ENCODE measurements at places on chromosomes 13 and 19. TPM values are rescaled to one million over a fixed set of nuclear protein-coding genes. Genes with fewer than 3 reads are reported as not detected.

The NCCRP1 gene
- not detected for total RNA-seq

GRCh38 chr13:50419896-50420295 lies 404.7 kb downstream of the KCNRG start:
- no peak overlapping the region for H3K4me3 ChIP-seq
- H3K36me3 ChIP-seq = peaks cover 3% of the 10 kb centered on the region
- H3K4me1 ChIP-seq = peaks cover 7% of the 10 kb centered on the region
- DNase-seq = no peak
- no peak overlapping the region for H3K27ac ChIP-seq
- no peaks in the 10 kb centered on the region for H3K27me3 ChIP-seq

GRCh38 chr19:55702131-55702627 lies 27.2 kb downstream of the EPN1 start:
- H3K36me3 ChIP-seq = peaks cover 35% of the 10 kb centered on the region
- no peak overlapping the region for H3K4me3 ChIP-seq
- no peak for DNase-seq
- no peaks in the 10 kb centered on the region for H3K27me3 ChIP-seq

GRCh38 chr13:76556627-76557026 lies 329.6 kb downstream of the KCTD12 start:
- no peak overlapping the region for H3K4me3 ChIP-seq
- H3K27ac ChIP-seq = no peak overlapping the region
- no peaks in the 10 kb centered on the region for H3K36me3 ChIP-seq
- H3K27me3 ChIP-seq = no peaks in the 10 kb centered on the region

DNA sequence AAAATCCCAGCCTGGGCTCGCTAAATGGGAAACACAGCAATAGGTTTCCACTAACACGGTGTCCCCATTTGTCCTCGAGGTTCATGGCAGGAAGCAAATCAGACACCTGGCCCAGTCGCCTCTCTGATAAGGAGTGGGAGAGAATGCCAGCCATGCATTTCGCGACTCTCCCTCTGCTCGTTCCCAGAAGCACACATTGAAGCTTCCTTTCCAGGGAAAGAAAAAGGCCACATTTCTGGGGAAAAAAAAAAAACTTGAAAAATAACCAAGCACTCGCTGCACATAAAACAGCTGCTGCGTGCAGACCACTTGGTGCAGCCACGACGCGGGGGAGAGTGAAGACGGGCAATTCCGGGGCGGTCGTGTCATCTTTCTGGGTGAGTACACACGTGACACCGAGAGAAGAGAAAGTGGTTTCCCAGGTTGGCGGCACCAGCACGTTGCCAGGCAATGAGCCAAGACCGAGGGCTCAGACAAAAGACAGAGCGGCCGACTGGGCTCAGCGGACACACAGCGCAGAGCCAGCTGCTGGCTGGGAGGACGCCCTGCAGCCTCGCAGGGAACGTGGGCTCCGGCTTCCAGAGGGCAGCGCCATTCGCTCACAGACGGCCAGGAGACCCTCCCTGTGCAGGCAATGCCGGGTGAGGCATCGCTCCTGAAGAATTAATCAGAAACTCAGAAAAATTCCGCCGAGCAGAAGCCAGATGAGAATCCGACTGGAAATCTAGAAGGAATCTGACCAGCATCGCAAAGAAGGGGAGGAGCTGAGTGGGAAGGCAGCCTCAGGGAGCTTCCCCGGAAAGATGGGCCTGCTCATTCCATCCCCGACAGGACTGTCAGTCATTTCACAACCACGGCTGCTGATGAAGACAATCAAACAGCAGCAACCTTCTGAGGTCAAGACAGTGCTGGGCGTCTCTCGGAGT lies 83.2 kb upstream of the IRS2 start:
- H3K27me3 ChIP-seq = peaks cover 14% of the 10 kb centered on the region
- H3K36me3 ChIP-seq = no peaks in the 10 kb centered on the region
- peak; percentile 39 for DNase-seq
- peak overlapping the region; percentile 39 for H3K4me3 ChIP-seq

DNA sequence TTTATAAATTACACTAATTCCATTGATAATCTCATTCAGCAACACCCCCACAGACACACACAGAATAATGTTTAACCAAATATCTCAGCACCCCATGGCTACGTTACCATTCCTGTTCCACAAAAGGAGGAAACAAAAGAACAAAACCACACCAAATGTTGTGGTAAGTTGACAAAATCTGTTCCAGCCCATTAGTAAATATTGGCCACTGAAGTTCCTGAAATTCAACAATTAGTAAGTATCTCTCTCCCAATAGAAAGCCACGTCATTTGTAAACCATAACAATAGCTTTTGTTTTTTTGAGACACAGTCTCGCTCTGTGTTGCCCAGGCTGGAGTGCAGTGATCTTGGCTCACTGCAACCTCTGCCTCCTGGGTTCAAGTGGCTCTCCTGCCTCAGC lies 2.3 kb upstream of the FCAR start:
- DNase-seq = no peak
- no peak overlapping the region for H3K4me3 ChIP-seq
- H3K4me1 ChIP-seq = peaks cover 8% of the 10 kb centered on the region

DNA sequence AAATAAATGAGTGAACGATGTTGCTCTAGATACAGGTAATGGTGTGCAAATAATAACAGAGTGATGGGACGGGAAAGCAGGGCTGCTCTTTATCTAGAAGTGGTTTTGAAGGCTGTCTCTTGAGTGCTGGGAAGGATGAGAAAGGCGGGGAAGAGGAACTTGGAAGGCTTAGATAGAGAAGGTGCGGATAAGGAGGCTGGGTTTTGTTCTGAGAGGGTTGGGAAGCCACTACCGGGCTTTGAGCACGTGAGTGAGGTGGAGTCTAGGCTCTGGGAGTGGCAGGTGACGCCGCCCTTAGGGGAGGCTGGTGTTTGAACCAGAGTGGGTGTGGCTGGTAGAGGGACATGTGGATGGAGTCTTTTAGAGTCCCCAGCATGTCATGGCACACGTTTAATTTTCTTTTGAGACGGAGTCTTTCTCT lies 811 bp downstream of the ARMC6 start:
- H3K4me1 ChIP-seq = peaks cover 33% of the 10 kb centered on the region
- H3K4me3 ChIP-seq = peak overlapping the region; percentile 78
- DNase-seq = peak; percentile 89

The IFNL4 gene
- not detected for total RNA-seq

DNA sequence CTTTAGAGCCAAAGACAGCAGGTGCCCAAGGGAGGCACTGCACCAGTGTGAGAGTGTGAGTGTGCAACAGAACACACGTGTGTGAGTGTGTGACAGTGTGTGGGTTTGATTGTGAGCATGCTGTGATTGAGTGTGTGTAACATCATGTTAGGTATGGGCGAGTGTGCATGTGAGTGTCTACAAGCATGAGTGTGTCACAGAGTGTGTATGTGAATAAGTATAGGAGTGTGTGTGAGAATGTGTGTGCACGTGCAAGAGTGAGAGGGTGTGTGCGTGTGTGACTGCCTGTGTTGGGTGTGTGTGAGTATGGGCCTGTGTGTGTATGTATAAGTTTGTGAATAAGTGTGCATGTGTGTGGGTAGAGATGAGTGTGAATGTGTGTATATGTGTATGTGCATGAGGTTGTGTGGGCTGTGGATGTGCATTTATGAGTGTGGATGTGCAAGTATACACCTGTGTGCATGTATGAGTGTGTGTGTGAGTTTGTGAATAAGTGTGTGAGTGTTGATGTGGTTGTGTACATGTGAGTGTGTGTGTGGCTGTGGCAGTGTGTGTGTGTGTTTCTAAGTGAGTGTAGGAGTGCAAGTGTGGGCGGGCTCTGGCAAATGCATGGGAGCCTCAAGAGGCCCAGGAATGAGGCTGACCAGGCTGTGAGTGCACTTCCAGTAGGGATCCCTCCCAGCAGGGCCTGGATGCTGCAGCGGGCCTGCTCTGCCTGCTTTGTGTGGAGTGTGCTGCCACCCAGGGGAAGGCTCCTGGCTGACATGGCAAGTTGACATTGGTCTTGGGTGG lies 198.4 kb downstream of the COL4A1 start:
- H3K4me1 ChIP-seq = no peaks in the 10 kb centered on the region
- no peaks in the 10 kb centered on the region for H3K27me3 ChIP-seq
- H3K27ac ChIP-seq = no peak overlapping the region
- H3K4me3 ChIP-seq = no peak overlapping the region
- DNase-seq = no peak

The MADCAM1 gene
- 0.39 TPM for total RNA-seq

DNA sequence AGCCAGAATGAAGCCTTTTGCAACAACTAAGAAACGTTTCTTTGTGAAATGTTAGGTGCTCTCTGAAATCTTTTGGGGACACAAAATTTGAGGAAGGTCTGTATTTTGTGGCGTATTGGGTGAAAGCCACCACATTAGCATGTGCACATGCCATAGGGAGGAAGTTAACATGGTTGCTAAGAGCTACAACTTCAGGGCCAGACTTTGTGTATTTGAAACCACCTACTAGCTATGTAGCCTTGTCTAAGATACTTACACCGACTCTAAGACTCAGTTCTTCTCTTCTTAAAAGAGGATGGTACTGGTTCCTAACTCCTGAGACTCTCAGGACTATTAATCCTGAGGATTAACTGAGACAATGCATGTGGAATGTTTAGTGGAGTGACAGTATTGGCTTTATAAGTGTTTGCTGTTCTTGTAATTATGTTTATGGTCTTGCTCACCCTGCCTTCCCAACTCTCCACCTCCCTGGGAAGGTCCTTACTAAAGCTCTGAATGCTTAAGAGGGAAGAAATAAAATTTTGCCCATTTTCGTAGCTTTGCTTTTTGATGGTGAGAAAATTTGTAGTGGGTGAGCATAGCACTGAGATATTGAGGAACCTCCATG lies 15.5 kb downstream of the SERP2 start:
- no peak for DNase-seq
- no peak overlapping the region for H3K4me3 ChIP-seq
- peaks cover 13% of the 10 kb centered on the region for H3K27me3 ChIP-seq
- H3K27ac ChIP-seq = no peak overlapping the region
- no peaks in the 10 kb centered on the region for H3K4me1 ChIP-seq

DNA sequence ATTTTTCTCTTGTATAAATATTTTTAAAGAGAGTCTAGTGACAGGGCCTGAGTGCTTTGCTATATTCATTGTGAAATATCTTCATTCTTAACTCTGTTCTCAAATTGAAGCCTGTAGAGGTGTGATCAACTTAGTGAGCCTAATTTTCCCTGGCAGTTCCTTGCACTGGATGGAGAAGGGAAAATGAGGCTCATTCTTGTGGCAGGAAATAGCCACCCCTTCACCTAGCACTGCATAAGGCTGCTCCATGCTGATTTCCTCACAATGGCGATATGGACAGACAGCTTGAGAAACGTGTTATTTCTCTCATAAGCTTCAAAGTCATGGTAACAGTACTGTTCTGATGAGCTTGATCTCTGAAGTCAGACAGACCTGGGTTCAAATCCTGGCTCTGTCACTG lies 146.2 kb downstream of the AKAP11 start:
- H3K27ac ChIP-seq = no peak overlapping the region
- no peak for DNase-seq
- peaks cover 21% of the 10 kb centered on the region for H3K4me1 ChIP-seq
- H3K27me3 ChIP-seq = no peaks in the 10 kb centered on the region

DNA sequence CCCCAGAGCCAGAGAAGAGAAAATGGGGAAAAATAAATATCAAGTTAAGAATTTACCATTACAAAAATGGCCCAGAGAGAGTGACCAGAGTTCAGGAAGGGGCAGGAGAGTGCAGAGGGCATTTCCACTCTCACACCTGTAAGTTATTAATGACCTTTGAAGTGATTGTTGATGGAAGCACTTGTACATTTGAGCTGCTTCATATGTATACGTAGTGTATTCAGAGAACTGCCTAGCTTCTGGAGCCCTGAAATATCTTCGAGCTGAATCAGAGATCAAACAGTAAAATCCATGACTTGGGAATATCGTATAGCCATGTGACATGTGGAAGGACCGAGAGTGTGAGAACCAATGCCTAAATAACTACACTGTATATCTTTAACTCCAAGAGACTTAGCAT lies 49.2 kb upstream of the PCCA start:
- H3K4me1 ChIP-seq = no peaks in the 10 kb centered on the region
- H3K27ac ChIP-seq = no peak overlapping the region
- H3K36me3 ChIP-seq = no peaks in the 10 kb centered on the region
- no peak overlapping the region for H3K4me3 ChIP-seq
- DNase-seq = no peak
- H3K27me3 ChIP-seq = peaks cover 4% of the 10 kb centered on the region

The CBLC gene
- total RNA-seq = not detected

GRCh38 chr13:34618654-34619053 lies 323.4 kb upstream of the NBEA start:
- H3K36me3 ChIP-seq = no peaks in the 10 kb centered on the region
- H3K27ac ChIP-seq = no peak overlapping the region
- no peak overlapping the region for H3K4me3 ChIP-seq
- DNase-seq = no peak
- H3K27me3 ChIP-seq = no peaks in the 10 kb centered on the region

- H3K27me3 ChIP-seq = no peaks in the 10 kb centered on the region
- DNase-seq = no peak
- H3K27ac ChIP-seq = no peak overlapping the region
- H3K4me1 ChIP-seq = no peaks in the 10 kb centered on the region
- no peaks in the 10 kb centered on the region for H3K36me3 ChIP-seq
- no peak overlapping the region for H3K4me3 ChIP-seq
These were observed 590.1 kb upstream of the SLC10A2 start for GRCh38 chr13:103656311-103656710.

DNA sequence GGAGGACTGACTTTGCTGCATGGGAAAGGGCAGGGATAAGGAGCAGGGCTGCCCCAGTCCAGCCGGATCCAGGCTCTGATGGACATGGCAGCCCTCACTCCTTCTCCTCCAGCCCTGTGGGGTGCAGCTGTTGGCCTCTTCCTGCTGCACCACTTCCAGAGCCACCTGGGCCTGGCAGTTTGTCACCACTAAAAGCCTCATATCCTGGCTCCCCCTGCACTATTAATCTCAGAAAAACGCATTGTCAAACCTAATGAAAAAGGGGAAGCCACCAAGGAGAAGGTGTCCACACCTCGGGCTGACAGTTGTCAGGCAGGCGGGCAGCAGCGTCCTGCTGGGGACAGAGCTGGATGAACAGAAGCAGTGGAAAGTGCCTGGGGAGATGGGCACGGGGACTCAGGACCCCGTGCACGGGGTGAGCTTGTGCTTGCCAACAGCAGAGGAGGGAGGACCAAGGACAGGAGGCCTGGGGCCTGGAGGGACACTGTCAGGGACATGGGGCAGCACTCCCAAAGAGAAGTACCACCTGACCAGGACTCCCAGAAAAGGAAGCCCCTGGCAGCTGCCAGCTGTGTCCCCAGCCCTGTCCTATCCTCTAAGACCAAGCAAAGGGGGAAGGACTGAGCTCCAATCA lies 151.1 kb upstream of the TSHZ3 start:
- no peaks in the 10 kb centered on the region for H3K4me1 ChIP-seq
- no peak for DNase-seq
- no peak overlapping the region for H3K27ac ChIP-seq
- no peak overlapping the region for H3K4me3 ChIP-seq

- peak overlapping the region; percentile 75 for H3K4me3 ChIP-seq
- peak overlapping the region; percentile 83 for H3K27ac ChIP-seq
- peaks cover 14% of the 10 kb centered on the region for H3K4me1 ChIP-seq
- H3K36me3 ChIP-seq = peaks cover 4% of the 10 kb centered on the region
- peaks cover 4% of the 10 kb centered on the region for H3K27me3 ChIP-seq
These were observed 6.7 kb upstream of the MADCAM1 start for GRCh38 chr19:489418-490196.

DNA sequence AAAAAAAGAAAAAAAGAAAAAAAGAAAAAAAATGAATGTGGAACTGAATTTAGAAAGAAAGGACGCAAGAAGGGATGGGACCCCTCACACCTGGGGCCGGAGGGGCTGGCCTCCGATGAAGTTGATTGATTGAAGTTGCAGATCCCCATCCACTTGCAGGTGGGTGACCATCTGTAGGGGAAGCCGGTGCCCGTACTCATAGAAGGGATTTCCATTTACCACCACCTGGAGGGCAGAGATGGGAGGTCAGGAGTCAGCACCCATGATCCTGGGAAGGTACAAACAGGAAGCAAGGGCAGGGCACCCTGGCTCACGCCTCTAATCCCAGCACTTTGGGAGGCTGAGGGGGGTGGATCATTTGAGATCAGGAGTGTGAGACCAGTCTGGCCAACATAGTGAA lies 6.4 kb downstream of the LGALS4 start:
- DNase-seq = no peak
- peaks cover 2% of the 10 kb centered on the region for H3K36me3 ChIP-seq
